ENCODE measurements at places on chromosomes 5 and 9. TPM values are rescaled to one million over a fixed set of nuclear protein-coding genes. Genes with fewer than 3 reads are reported as not detected.

Gene RELL2
- 29.9 TPM for total RNA-seq

Gene DNAJC18
- total RNA-seq = 41.5 TPM

- no peak for ATAC-seq
Measured at GRCh38 chr9:100505564-100506159, 32.7 kb downstream of the TMEFF1 start.

Gene TCF7
- total RNA-seq = 42.2 TPM

Gene LCN1
- not detected for total RNA-seq

Gene GRXCR2
- not detected for total RNA-seq

GRCh38 chr5:72071906-72072305 is 35.4 kb upstream of the MAP1B start:
- no peak for ATAC-seq

DNA sequence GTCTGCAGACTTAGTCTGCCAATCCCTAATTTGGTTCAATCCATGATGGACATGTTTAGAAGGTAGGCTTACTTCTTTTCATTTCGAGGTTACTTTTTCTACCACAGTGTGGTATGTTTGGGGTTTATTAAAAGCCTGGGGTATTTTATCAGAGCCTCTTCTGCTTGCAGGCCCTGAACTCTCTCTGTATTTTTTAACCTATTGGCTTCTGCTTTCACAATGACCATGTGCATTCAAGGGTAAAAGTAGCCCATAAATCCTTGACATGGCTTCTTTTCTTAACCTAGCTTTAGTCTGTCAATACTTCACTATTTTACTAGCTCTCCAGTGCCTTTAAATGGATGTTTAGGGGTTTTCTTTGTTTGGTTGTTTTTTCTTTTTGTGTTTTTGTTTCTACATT is 286.6 kb downstream of the FER start:
- no peak for ATAC-seq

DNA sequence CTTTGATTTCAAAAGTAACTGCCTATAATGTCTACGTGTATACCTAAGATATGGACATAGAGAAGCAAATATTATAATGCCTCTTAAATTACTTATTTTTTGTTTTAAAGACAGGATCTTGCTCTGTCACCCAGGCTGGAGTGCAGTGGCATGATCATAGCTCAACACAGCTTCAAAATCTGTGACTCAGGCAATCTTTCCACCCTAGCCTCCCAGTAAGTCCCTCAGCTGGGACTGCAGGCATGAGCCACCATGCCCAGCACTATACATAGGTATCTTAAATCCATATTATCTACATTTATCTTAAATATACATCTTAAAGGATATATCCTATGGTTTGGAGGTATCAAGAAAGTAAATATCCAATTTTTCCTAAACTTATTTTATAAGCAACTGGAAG is 261.2 kb downstream of the ARL15 start:
- ATAC-seq = no peak

Gene ORM2
- not detected for total RNA-seq

Gene SARDH
- total RNA-seq = 2.8 TPM

GRCh38 chr9:1171546-1171945 is 121.4 kb downstream of the DMRT2 start:
- ATAC-seq = no peak

DNA sequence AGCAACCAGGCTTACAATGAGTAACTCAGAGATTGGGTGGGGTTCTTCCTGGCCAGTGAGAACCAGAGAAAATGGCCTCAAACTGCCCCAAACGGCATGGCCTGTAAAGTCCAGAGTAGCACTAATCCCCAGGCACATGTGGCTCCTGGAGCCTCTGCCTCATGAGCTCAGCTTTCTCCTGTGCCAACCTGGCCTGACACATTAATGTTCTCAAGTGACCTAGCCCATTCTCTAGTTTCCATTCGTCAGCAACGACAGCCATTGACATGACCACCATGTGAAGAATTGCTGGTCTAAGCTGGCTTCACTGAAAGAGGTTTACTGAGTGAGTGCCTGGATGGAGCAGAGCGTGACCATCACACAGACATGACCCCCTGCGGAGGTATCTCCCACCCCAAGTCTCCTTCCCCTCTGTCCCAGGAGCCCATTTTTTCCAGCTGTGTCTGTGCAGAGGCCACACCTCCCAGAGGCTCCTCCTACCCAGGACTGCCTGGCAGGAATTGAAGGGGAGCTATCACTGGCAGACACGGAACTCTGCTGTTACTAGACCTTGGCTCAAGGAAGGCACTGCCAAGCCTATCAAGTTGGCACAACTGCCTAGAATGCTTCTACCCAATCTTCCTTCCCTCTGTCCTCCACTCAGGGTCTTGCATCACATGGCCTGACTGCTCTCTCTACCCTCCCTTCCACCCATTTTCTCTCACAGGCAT is 59.0 kb upstream of the BOD1 start:
- ATAC-seq = no peak

- no peak for ATAC-seq
Measured at GRCh38 chr5:167096816-167097215, 1194.6 kb upstream of the WWC1 start.

Gene SLC36A2
- not detected for total RNA-seq

DNA sequence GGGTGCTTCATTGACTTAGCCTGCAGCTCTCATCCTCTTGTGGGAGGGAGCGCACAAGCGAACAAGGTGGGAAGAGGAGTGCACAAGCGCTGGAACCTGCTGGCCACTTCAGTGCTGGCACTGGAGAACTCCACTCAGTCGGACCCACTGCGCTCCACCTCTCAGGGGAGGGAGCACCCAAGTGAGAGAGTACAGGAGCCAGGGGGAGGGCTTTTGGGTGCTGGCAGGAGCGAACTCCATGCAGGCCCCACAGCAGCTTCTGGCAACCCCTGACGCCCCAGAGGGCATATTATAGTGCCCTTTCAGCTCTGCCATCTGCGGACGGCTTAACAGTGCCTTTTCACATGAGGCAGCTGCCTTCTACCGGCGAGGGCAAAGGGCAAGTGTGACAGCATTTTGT is 774.2 kb upstream of the COX7C start:
- ATAC-seq = no peak

DNA sequence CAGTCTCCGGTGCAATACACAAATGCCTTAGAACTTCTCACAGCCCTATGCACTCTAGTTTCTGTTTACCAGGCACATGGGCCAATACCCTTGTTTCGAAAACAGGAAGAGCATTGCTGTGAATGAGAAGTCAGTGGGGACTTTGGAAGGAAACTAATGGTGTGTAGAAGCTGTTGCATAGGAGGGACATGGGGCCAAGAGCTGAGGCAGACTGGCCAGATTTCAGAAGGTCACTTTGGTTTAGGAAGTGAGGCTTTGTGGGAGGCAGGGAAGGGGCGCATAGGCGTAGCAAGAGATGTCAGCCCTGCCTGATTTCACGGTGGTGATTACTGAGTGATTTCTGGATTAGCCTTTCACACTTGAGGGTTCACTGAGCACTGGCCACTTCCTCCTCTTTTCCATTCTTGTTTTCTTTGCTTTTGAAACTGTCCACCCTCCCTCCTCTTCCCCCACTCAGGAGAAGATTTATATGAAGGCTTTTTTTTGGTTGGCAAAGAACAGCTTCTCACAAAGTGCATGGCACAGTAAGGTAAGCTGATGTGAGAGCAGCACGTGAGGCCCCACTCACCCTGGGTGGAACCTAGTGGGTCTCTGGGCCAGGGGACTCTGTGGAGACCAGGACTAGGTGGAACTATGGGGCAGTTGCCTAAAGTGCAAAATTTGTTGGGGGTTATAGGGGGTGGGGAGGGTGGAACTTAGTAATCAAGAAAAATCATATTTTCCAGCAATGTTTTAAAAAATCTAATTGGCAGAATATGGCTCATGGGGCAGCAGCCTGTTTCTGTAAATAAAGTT is 6.1 kb upstream of the TMEM252 start:
- no peak for ATAC-seq

Gene CCL27
- total RNA-seq = 0.78 TPM

- no peak for ATAC-seq
Measured at GRCh38 chr9:98600631-98601030, 108.1 kb downstream of the GABBR2 start.

DNA sequence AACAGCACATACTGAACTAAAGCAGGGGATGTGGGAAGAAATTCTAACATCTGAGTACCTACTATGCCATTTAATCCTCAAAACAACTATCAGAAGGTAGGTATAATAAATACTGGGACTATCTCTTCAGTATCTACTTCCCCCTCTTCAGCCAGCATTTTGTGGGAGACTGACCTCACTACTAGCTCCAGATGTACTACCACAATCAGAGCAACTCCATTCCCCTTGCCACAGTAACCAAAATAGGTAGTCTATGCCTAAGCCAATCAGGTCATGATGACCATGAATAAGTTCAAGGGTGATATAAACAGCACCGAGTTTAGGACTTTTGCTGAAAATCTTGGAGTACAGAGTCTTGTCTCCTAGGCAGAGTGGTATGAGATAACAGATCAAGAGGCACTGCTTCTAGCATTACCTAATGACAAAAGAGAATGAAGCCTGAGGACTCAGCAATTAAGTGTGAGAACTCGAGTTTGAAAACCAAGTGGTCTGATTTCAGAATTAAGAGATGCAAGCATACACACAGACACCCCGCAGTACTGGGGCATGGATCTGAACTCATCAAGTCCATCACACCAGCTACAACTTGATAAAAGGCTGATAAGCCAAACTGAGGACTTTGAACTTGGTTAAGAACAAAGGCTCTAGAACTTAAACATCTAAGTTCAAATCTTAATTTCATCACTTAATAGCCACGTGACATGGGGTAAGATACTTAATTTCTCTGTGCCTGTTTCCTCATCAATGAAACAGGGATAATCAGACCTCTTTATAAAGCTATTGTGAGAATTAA is 9.7 kb downstream of the FNIP1 start:
- ATAC-seq = no peak

Gene SPATA9
- total RNA-seq = not detected

DNA sequence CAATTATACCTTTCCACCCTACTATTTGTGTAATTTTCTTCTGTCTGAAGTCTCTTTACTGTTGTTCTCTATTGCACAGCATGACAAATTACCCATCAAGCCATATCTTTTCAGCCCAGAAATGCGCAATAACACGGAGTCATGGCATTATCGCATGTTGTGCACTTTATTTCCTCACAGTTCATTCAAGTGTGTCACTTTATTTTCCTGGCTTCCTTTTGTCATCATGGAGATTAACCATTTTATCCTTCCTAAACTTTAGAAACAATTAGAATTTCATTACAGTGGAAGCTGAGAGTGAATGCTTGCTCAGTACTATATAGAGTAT is 41.3 kb upstream of the MEF2C start:
- no peak for ATAC-seq

- ATAC-seq = no peak
Measured at GRCh38 chr9:134624621-134625181, 16.9 kb upstream of the COL5A1 start.

GRCh38 chr5:84091127-84091799 is 293.4 kb downstream of the EDIL3 start:
- no peak for ATAC-seq

GRCh38 chr5:172506921-172507320 is 52.6 kb upstream of the SH3PXD2B start:
- ATAC-seq = no peak

GRCh38 chr9:8652255-8652654 is 852.7 kb upstream of the DMAC1 start:
- no peak for ATAC-seq

DNA sequence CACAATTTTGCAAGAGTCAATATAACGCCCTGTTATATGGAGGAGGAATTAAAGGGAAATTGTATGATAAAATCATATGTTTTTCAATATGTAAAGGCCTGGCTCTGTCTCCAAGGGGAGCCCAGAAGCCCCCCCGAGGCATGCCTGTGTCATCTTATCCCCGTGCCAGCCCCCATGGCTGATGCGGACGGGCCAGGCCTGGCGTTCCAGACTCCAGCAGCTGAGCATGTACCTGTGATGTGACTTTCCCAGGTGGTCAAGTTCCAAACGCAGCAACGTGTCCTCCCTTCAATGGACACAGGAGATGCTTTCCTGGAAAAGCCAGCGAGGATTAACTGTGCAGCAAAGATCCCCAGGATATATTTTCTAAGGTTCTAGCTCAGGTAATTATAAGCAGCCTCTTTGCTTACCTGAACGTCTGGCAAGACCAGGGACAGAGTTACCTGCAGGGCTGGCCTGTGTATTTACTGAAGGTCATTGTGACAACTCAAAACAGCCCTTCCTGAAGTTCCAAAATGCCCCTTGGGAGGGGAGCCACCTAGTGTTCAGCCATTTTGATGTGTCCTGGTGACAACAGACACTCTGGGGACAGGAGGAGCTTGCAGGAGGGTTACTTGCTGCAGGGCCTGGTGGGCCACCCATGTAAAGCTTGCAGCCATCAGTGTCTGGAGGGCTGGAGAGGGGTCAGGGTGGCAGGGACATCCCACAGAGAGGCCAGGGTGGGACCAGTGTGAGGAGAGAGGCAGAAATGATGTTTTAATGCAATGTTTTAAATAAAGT is 53.3 kb upstream of the RNU6ATAC start:
- ATAC-seq = no peak

Gene ELAVL2
- total RNA-seq = not detected

GRCh38 chr9:134641173-134641989 is at the start of gene COL5A1:
COL5A1 (plus strand) TSS chr9:134641803; CDS start chr9:134642188, 385 bp downstream.
- ATAC-seq = peak; percentile 87

GRCh38 chr9:87213948-87214347 is 266.6 kb upstream of the GAS1 start:
- peak; percentile 37 for ATAC-seq

Gene IL17B
- total RNA-seq = not detected

Gene NDST1
- 0.48 TPM for total RNA-seq

DNA sequence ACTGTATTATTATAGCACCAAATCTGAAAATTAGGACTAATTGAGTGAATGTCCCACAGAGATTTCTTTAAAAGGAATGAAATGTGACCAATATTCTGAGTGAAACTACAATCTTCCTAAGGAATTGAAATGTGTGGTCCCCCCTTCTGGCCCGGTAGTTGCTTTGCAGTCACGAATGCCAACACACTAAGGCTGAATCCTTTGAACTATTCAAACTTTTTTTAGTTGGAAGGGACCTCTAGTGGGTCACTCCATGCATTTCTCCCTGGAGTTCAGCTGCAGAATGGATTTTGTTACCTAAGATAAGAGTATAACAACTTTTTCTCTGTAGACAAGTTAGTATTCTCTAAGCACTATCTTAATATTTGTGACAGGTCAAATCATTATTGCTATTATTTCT is 2.8 kb downstream of the CDH6 start:
- no peak for ATAC-seq

Gene PHF24
- 0.16 TPM for total RNA-seq

GRCh38 chr5:44398382-44398781 is 9.2 kb upstream of the FGF10 start:
- no peak for ATAC-seq

GRCh38 chr5:72179028-72179815 is 71.9 kb downstream of the MAP1B start:
- no peak for ATAC-seq

GRCh38 chr9:132572921-132573320 is 9.5 kb upstream of the BARHL1 start:
- no peak for ATAC-seq

- no peak for ATAC-seq
Measured at GRCh38 chr5:118984602-118985001, 3.7 kb downstream of the DTWD2 start.

DNA sequence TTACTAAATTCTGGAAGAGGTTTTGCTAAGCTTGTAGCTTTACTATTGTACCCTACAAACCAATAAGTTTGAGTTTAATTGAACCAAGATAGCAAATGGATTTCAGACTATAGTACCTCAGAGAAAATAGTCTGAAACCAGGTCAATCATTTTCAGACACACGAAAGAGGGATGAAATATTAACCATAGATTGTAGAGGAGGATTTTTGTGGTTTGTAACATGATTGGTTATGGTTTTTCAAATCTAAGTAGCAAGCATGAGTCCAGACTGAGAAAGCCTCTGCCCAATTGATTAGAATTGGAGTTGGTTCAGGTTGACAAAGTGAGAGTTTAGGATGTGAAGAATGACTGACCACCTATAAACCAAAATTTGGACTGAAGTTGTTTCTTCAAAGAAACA is 562.7 kb upstream of the DMAC1 start:
- no peak for ATAC-seq

Gene PDE8B
- total RNA-seq = not detected
